ENCODE measurements at places on chromosomes 5 and 9. TPM values are rescaled to one million over a fixed set of nuclear protein-coding genes. Genes with fewer than 3 reads are reported as not detected.

DNA sequence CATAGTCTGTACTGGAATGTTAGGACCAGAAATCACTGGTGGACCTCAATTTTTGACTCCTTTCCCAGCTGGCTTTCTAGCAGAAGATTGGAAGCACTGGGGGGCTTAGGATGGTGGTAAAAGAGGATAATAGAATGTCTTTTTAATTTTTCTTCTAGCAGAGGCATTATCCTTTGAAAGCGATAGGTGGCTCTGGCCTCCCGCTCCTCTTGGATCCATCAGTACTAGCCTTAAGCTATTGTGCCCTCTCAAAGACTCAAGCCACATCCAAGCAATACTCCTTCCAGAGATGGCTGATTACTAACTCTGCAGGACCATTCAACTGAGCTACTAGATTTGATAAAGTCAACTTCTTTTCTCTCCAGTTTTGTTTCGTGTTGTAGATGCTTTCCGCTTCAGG lies 610.6 kb downstream of the CDH12 start:
- H3K4me1 ChIP-seq: no peaks in the 10 kb centered on the region
- DNase-seq: no peak
- H3K36me3 ChIP-seq: no peaks in the 10 kb centered on the region
- no peak overlapping the region for H3K27ac ChIP-seq
- no peak overlapping the region for H3K4me3 ChIP-seq

DNA sequence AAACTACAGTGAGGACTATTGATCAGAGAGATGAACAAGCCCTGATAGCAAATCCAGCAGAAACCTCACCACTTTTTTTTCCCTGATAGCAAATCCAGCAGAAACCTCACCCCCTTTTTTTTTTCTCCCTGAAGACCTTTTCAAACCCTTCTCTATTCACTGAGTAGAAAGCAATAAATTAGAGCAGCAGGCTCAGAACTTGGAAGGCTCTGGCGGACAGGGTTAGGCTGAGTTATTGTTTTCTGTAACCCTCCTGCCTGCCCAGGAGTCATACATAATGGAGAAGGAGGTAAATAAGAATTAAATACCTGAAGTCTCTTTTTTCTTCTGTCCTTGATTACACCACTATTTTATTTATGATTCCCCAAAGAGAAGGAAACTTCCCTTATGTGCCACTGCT lies 136.3 kb upstream of the SNX2 start:
- no peaks in the 10 kb centered on the region for H3K4me1 ChIP-seq
- no peaks in the 10 kb centered on the region for H3K36me3 ChIP-seq
- H3K27me3 ChIP-seq: no peaks in the 10 kb centered on the region
- H3K4me3 ChIP-seq: no peak overlapping the region
- H3K27ac ChIP-seq: no peak overlapping the region

DNA sequence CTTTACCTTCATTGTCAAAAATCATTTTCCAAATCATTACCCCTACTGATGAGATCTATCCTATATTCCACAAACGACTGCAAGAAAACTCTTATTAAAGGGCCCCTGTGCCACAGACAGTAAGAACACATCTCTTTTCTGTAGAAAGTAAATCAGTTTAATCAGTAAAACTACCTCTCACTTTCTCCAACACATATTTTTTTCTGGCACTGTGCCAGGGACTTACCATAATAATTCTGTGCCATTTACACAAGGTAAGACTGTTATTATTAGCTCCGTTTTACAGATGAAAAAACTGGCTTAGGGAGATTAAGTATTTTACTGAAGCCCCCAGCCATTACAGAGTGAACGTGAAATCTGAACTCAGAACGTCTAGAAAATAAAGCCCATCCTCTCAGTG lies 587.0 kb upstream of the COX7C start:
- no peaks in the 10 kb centered on the region for H3K27me3 ChIP-seq
- no peak for DNase-seq
- H3K4me3 ChIP-seq: no peak overlapping the region
- H3K4me1 ChIP-seq: no peaks in the 10 kb centered on the region

DNA sequence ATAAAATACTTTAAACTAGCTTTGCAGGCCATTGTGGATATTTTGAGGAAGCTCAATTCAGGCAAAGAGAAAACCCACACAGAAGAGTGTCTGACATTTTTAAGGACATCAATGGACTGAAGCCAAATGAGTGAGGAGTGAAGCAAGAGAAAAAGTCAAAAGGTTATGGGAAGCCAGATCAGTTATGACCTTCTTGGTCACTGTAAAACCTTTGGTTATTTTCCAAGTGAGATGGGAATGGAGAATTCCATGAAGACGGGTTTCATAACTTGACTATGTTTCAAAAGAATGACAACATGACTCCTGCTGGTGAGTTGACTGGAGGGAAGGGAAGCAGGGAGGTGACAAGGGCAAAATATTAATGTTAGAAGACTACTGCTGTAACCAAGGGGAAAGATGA lies 585.2 kb downstream of the EFNA5 start:
- H3K27me3 ChIP-seq: no peaks in the 10 kb centered on the region
- DNase-seq: no peak
- no peaks in the 10 kb centered on the region for H3K4me1 ChIP-seq

Gene CSF2
- not detected for total RNA-seq

DNA sequence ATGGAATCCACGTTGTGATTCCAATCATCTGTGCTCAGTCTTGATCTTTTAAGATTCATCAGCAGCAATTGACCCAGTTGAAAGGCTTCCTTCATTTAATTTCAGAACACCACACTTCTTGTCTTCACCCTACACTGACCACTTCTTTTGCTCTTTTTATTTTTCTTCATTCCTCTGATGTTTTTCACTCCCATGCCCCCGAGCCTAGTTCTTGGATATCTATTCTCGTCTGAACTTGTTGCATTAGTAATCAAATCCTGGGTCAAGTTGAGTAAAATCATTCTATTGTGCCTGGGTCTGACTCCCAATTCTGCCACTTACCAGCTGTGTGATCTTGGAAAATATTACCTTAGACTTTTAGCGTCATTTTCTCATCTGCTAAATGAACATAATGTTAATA lies 356.5 kb downstream of the CDH12 start:
- H3K4me1 ChIP-seq: no peaks in the 10 kb centered on the region
- DNase-seq: no peak
- no peak overlapping the region for H3K27ac ChIP-seq
- no peak overlapping the region for H3K4me3 ChIP-seq
- no peaks in the 10 kb centered on the region for H3K36me3 ChIP-seq

DNA sequence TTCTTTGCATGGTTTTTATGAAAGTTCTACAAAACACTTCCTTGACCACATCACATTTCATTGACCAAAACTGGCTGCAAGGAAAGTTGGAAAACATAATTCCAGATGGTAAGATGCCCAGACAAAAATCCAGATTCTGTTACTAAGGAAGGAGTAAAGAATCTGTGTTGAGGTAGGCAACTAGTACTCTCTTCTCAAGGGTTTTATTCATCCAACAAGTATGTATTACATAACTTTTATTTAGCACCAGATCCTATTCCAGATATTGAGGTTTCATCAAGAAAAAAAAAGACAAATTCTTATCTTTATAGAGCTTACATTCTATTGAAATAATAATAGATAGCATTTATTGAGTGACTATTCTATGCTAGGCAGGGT lies 43.2 kb upstream of the UGCG start:
- no peak for DNase-seq
- H3K27me3 ChIP-seq: no peaks in the 10 kb centered on the region
- H3K4me1 ChIP-seq: no peaks in the 10 kb centered on the region
- no peaks in the 10 kb centered on the region for H3K36me3 ChIP-seq

DNA sequence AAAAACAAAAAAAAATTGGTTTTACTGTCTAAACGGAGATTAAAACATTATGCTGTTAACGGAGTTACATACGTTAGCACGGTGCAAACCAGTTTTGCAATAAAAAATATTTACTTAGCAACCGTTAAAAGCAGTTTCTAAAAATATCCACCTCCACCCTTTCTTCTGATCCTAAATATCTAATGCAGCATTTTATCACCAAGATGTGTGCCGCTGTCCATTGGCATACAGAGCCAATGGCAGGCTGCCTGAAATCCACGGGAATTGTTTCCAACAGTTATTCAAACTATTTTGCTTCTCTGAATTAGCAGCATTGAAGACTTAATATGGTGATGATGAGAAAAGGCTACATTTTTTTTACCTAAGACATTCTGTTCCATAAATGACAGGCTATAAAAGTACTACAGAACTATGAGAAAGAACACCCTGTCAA lies 61.6 kb downstream of the CSNK1A1 start:
- no peaks in the 10 kb centered on the region for H3K36me3 ChIP-seq
- H3K27me3 ChIP-seq: no peaks in the 10 kb centered on the region
- DNase-seq: peak; percentile 41
- no peak overlapping the region for H3K4me3 ChIP-seq
- H3K4me1 ChIP-seq: peaks cover 11% of the 10 kb centered on the region

GRCh38 chr5:90747175-90747574 lies 188.6 kb downstream of the ADGRV1 start:
- H3K27me3 ChIP-seq: no peaks in the 10 kb centered on the region
- H3K4me3 ChIP-seq: no peak overlapping the region
- no peak overlapping the region for H3K27ac ChIP-seq
- no peaks in the 10 kb centered on the region for H3K4me1 ChIP-seq
- no peaks in the 10 kb centered on the region for H3K36me3 ChIP-seq
- no peak for DNase-seq

Gene TCF7
- total RNA-seq: 15.2 TPM

DNA sequence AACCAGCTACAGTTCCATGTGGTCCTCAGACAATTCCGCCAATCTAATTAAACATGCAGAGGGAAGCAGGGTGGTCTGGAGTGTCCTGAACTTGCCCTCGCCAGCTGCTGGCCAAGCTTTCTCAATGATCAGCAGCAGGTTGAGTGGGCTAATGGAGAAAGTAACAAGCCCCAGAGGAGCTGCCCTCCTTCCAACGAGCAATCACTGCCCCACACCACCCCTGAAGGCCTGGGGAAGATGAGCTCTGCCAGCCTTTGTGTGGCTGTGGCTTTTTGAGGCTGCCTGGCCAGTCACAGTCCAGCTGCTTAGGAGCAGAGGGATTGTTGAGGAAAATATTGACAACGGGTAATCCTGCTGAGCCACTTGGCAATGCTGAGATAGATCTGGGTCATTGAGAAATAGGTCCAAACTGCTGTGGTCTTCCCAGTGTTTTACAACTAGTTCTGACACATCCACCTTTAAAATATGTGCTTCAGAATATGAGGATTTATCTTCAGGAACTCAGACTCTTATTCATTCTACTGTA lies 107.3 kb downstream of the CD180 start:
- peaks cover 2% of the 10 kb centered on the region for H3K4me1 ChIP-seq
- H3K27me3 ChIP-seq: no peaks in the 10 kb centered on the region
- no peak overlapping the region for H3K4me3 ChIP-seq

GRCh38 chr9:34334337-34334824 lies 5.0 kb downstream of the NUDT2 start:
- no peaks in the 10 kb centered on the region for H3K27me3 ChIP-seq
- no peak for DNase-seq
- no peak overlapping the region for H3K27ac ChIP-seq
- no peak overlapping the region for H3K4me3 ChIP-seq

GRCh38 chr9:105401651-105402050 lies 46.2 kb upstream of the FSD1L start:
- H3K4me3 ChIP-seq: no peak overlapping the region
- no peaks in the 10 kb centered on the region for H3K36me3 ChIP-seq
- no peaks in the 10 kb centered on the region for H3K4me1 ChIP-seq
- H3K27me3 ChIP-seq: no peaks in the 10 kb centered on the region

GRCh38 chr9:138047469-138048040 lies 170.0 kb downstream of the CACNA1B start:
- H3K27me3 ChIP-seq: no peaks in the 10 kb centered on the region
- no peak overlapping the region for H3K27ac ChIP-seq
- no peak overlapping the region for H3K4me3 ChIP-seq
- H3K4me1 ChIP-seq: no peaks in the 10 kb centered on the region

GRCh38 chr5:41270423-41271251 lies 57.3 kb upstream of the C6 start:
- H3K36me3 ChIP-seq: no peaks in the 10 kb centered on the region
- H3K4me3 ChIP-seq: no peak overlapping the region
- peaks cover 2% of the 10 kb centered on the region for H3K4me1 ChIP-seq
- DNase-seq: peak; percentile 76

DNA sequence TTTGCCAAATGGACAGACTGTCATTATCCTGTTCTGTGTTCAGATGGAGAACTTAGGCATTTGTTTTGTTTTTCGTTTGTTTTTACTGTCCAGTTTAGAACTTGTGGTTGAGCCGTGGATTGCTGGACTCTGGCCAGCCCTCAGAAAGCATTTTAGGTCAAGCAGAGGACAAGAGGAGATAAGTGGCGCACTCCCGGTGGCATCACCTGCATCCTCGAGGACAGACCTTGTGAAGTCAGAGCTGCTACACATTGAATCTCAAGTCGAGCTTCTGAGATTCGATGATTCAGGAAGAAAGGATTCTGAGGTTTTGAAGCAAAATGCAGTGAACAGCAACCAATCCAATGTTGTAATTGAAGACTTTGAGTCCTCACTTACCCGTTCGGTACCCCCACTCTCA lies 8.9 kb downstream of the MTRR start:
- no peaks in the 10 kb centered on the region for H3K36me3 ChIP-seq
- H3K27me3 ChIP-seq: no peaks in the 10 kb centered on the region
- no peak overlapping the region for H3K27ac ChIP-seq
- no peak overlapping the region for H3K4me3 ChIP-seq
- no peak for DNase-seq

Gene AQP3
- 7.4 TPM for total RNA-seq
